ENCODE measurements at places on chromosomes 11 and 22. TPM values are rescaled to one million over a fixed set of nuclear protein-coding genes. Genes with fewer than 3 reads are reported as not detected.
A peak's percentile ranks its signal among the peaks of the same experiment; 100 is the strongest.

The TECTA gene
- total RNA-seq, result not detected

The ADM2 gene
- under 0.01 TPM for total RNA-seq

The CSNK2A3 gene
- 1.6 TPM for total RNA-seq

The GLYAT gene
- not detected for total RNA-seq

The OR5AR1 gene
- not detected for total RNA-seq

The KCNQ1 gene
- total RNA-seq, result 3.1 TPM

The PVALB gene
- not detected for total RNA-seq

DNA sequence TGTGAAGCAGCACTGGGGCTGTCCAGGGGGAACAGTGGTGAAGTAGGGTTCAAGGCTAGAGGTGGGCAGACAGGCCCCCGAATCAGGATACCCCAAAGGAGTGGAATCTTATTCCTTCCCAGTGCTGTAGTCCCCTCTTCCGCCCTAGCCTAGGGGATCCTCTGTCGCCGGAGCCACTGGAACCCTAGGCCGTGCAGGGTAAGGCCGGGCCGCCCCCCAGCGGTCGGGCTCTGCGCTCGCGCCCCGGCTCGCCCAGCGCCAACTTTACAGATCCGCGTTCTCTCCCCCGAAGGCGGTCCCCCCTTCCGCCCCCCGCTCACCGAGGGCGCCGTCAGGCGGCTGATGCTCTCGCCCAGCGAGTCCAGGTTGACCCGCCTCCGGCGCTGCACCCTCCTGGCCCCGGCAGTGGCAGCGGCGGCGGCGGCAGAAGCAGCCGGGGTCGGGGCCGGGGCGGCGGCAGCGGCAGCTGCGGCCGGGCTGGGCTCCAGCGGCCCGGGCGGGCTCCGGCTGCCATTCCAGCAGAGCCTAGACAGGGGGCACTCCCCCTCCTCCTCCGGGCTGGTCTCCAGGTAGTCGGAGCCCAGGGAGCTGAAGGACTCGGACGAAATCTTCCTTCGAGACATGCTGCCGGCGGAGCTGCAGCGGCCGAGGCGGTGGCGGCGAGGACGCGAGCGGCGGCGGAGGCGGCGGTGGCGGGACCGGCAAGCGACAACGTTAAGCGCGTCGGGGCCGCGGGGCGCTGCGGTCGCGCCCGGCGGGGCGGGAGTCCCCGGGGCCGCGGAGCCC is 650 bp downstream of the GUCY1A2 start:
- no peaks in the 10 kb centered on the region for H3K36me3 ChIP-seq
- no peak for DNase-seq
- peaks cover 12% of the 10 kb centered on the region for H3K4me1 ChIP-seq
- peak overlapping the region; percentile 39 for H3K4me3 ChIP-seq
- no peaks in the 10 kb centered on the region for H3K27me3 ChIP-seq
- H3K27ac ChIP-seq, result no peak overlapping the region

- no peaks in the 10 kb centered on the region for H3K27me3 ChIP-seq
- H3K27ac ChIP-seq, result peak overlapping the region; percentile 83
- no peak for DNase-seq
Measured at GRCh38 chr11:72793076-72793424, 797 bp downstream of the STARD10 start.

DNA sequence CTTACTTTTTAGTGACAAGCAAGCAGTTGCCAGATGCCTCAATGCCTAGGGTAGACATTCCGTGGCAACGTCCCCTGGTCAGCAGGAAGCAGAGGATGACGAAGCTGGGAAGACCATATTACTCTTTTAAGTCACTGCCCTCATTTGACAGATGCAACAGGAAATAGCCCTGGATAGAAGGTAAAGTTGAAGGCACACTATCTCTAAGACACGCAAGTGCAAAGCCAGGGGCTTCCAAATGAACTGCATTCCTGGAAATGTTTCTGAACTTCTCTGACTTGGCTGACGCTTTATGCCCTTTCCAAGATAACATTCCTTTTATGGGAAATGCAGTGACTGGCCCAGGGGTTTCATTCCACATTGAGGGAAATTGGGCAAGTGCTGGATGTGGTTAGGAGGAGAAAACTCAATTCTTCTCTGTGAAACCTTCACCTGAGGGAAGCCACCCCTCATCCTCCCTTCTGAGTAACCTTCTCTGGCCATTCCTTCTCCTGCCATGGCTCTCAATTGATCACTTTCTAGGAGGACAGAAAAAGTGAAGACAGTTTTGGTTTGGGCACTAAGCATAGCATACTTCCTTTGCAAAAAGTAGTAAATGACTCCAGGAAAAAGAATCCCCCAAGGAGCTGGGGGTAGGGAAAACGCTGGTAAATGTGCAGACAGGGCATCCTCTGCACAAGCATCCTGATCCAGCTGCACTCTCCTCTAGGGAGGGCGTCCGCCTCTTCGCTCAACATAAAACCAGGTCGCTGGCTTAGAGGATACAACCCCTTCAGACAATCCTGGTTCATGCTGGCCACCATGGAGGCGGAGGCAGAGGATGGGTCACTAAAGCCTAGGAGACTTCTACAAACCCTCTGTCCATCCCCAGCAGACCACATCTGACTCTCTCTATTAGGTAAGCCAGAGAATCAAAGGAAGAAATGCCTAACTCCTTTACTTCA is 14.5 kb downstream of the PCSK7 start:
- DNase-seq, result no peak
- H3K27me3 ChIP-seq, result no peaks in the 10 kb centered on the region
- H3K4me3 ChIP-seq, result peak overlapping the region; percentile 8
- peaks cover 100% of the 10 kb centered on the region for H3K36me3 ChIP-seq
- peaks cover 9% of the 10 kb centered on the region for H3K4me1 ChIP-seq
- H3K27ac ChIP-seq, result peak overlapping the region; percentile 72

DNA sequence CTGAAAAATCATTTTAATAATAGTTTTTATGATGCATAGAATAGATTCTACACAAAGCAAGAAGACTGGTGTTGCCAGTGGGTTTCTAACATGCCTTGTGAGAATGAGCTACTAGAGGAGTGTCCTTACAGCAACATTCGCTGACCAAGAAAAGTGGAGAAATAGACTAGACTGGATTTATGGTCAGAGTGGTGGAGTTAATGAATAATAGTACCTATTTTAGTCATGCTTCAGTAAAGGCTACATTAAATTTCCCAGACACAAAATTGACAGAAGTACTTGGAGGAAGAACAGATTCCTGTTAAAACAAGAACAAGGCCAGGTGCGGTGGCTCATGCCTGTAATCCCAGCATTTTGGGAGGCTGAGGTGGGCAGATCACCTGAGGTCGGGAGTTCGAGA is 539.2 kb downstream of the ETS1 start:
- H3K27ac ChIP-seq, result no peak overlapping the region
- no peaks in the 10 kb centered on the region for H3K36me3 ChIP-seq
- H3K4me3 ChIP-seq, result no peak overlapping the region
- H3K4me1 ChIP-seq, result no peaks in the 10 kb centered on the region

DNA sequence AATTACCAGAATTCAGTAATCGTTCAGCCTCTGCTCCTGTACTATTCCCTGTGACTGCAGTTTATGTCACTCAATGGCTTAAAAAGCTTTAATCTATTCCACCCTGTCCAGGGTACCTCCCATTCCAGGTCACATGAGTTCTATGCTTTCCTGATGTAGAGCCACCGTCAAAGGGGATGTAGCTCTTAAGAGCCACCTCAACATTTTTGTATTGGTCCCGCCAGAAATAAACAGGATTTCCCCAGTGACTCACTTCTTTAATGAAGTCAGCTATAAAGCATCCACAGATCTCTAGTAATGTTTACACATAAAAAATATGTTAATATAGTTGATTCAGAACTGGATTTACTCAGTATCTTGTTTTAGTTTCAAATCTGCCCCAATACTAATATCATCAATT is 1.3 kb upstream of the OR8D1 start:
- H3K4me3 ChIP-seq, result no peak overlapping the region
- DNase-seq, result no peak
- H3K4me1 ChIP-seq, result no peaks in the 10 kb centered on the region
- H3K36me3 ChIP-seq, result no peaks in the 10 kb centered on the region

GRCh38 chr11:79232346-79232745 is 208.5 kb downstream of the TENM4 start:
- H3K4me3 ChIP-seq, result no peak overlapping the region
- DNase-seq, result no peak
- peaks cover 74% of the 10 kb centered on the region for H3K4me1 ChIP-seq
- no peak overlapping the region for H3K27ac ChIP-seq

GRCh38 chr22:40176921-40177737 is 596 bp upstream of the TNRC6B start:
- H3K4me3 ChIP-seq, result peak overlapping the region; percentile 60
- no peaks in the 10 kb centered on the region for H3K36me3 ChIP-seq
- peak overlapping the region; percentile 90 for H3K27ac ChIP-seq
- peaks cover 16% of the 10 kb centered on the region for H3K4me1 ChIP-seq

- no peak overlapping the region for H3K27ac ChIP-seq
- no peaks in the 10 kb centered on the region for H3K36me3 ChIP-seq
- no peaks in the 10 kb centered on the region for H3K4me1 ChIP-seq
- H3K27me3 ChIP-seq, result no peaks in the 10 kb centered on the region
Measured at GRCh38 chr11:110329445-110329844, 33.0 kb upstream of the RDX start.
